Stimulated activated CD8-positive, alpha-beta memory T cell treated with anti-CD3 and anti-CD28 coated beads, Interleukin-7, amount 100 ng/mL, for 4 hours (primary cell): ENCODE measurements at places on chromosomes 5 and 9.

DNA sequence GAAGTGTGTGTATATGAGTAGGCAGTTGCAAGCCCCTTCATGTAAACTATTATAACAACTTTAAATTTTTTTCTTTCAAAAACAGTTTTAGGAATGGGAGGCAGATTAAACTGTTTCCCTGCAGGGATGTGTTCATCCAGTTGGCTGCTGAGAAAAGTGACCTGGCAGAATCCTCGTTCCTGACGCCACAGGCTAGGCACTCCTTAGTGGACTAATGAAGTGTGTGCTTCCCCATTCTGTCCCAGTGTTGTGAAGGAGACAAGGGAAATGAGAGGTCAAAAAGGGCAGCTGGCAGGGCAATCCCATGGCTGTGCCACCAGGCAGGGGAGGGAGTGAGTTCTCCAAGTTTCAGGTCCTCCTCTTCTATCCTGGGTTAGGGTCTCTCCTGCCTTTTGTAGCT is 59.8 kb downstream of the FOXD1 start:
- no peak for DNase-seq

DNA sequence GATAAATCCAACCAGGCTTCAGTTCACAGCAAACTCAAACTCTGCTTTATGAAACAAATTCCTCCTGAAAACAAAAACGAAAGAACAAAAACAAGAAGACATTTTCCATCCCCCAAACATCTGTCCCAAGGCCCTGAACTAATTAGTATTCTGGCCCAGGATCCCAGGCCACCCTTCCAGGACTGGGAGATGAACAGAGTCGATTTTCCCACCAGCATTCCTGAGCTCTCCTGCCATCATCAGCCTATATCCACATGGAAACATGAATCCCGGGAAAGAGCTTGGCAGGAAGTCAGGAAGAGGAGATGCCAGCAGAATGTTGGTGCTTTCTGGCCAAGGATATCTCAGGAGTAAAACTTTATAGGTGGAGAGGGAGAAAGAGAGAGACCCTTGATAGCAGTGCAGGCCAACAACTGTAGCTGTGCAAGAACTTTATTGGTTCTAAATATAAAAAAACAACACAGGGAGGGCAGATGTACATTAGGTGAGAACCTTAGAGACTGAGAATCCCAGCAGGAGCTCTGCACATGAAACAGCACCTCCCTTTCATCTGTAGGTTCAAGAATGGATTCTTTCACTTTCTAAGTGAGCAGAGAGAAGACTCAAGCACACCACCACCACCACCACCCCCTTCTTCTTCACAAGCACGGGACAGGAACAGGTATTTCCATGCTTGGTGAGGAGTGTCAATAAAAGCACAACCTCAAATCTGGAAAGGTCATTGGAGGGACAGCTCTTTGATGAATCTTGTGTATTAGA is 190.7 kb upstream of the TAS2R1 start:
- DNase-seq, result no peak

DNA sequence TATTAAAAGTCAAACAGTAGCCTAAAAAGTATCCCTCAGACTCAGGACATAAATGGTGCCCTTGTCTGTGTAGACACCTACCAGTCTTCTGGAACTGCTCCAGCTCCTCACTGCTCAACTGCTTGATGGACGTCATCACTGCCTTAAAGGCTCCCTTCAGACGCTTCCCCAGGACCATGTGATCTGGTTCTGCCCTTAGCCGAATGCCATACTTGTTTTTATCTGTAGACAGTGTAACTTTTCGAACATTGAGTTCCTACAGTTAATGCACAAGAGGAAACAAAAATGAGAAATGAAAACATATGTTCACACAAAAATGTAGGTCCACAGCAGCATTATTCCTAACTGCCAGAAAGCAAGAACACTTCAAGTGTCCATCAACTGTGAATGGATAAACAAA is 46.2 kb downstream of the IARS1 start:
- no peak for DNase-seq

DNA sequence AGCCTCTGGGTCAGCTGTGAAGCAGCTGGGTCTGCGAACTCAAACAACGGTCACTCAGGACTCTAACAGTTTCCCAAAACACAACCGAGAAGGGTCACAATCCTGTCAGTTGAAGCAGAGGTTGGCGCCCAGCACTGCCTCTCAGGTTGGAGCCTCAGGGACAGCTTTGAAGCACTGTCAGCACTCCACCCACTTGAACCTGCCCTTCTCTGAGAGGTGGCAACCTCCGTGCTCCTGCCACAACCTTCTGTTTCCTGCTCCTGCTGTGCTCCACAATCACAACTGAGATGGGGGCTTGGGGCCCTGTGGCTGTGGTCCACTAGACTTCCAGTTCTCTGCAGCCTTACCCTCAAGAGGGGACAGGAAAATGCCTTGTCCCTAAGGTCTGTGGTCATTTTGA is 21.7 kb upstream of the LCP2 start:
- no peak for DNase-seq

DNA sequence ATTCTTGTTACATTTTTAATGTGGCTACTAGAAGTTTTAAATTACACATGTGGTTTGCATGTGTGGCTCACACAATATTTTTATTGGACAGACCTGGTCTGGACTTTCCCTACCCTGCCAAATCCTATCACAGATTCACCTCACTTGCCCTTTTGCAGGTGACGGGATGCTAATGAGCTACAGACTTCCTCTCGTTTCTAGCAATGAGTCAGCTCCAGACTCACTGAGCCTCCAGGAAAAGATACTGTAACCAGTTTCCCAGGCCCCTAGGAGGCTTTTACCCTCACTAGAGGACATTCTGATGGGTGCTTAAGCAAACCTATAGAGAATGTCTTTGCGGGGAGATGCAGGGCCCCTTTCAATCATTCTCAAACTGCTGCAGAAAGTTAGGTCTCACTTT is 135.4 kb downstream of the WDR41 start:
- no peak for DNase-seq

- no peak for DNase-seq
Observed at GRCh38 chr9:34496149-34496712, 26.6 kb downstream of the ENHO start.

- no peak for DNase-seq
Observed at GRCh38 chr5:112738191-112738560, 491 bp downstream of the APC start.

DNA sequence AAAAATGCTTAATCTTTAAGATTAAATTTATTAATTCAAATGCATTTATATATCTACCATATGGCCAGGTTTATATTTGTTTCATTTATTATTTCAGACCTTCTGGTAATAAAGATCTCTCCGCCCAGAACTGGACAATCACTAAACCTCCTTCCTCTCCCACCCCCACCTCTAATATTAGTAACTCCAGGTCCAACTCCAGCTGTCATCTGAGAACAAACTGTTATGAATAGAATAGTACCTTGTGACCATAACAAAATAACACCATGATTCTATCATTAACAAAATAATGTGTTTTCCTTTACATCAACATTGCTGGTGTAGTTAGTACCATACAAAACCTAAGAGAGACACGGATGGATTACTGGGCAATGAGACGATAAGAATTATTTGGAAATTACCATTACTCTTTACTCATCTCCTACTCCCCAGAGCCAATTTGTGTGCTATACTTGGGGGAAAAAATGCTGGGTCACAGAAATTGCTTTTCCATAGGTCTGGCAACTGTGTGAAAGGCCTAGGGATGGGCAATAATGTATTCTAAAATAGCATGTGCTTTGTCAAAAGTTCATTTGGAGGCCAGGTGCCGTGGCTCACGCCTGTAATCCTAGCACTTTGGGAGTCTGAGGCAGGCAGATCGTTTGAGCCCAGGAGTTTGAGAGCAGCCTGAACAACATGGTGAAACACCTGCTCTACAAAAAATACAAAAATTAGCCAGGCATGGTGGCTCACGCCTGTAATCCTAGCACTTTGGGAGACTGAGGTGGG is 186.1 kb downstream of the ENC1 start:
- no peak for DNase-seq
